ENCODE measurements at places on chromosomes 2 and 18.

DNA sequence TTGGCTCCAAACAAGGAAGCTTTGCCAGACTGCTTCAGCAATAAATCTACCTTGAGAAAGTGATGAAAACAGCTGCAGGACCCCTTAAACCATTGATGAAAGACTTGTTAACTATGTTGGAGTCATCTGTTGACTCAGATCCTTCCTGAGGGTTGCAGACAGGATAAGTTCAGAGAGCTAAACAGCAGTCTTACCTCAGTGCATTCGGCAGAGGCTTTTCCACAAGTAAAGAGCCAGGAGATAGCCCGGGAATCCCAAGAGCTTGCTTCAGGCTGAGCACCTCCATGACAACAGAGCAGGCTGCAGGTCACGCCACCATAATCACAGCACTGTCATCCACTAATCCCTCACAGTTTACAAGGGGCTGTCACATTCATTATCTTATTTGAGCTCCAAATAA, 23.7 kb downstream of the KIAA2012 start:
- DNase-seq = no peak

GRCh38 chr2:205936446-205936845, 149.5 kb downstream of the INO80D start:
- no peak for DNase-seq

- no peak for DNase-seq
Measured at GRCh38 chr2:65799141-65799854, 366.9 kb upstream of the SPRED2 start.

DNA sequence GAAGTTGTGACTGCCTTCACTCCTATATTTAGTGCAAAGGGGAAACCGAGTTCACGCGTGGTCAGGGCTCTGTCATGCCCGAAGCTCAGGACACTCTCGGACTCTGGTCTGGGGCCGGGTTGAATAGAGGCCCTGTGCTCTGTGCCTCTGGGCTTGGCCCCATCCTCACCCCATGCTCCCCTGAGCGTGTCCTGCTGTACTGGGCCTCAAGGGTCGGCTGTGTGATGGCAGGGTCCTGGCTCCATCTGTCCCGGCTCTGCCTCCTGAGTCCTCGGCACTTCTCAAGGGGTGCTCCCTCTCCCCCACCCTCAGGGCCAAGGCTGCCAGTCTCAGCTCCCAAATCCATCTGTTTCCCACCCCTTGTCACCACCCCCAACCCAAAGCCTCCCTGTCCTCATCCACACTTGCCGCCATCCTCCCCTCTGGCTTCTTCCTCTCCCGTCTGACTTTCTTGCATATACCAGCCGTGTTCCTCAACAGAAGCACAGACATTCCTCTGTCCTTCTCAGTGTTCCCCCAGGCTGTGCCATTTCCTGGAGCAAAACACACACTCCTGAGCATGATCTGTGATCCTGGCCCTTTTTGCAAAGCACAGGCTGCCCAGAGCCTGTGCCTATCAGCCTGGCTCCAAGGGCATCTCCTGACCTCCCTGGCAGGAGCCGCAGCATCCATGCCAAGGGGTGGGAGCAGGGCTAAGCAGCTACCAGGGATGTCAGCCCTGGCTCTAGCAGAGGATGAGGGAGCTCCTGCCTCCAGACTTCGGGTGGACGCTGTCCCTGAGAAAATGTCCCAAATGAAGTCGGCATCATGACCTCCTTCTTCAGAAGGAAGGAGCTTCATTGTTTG, 64.2 kb upstream of the OTOS start:
- no peak for DNase-seq

DNA sequence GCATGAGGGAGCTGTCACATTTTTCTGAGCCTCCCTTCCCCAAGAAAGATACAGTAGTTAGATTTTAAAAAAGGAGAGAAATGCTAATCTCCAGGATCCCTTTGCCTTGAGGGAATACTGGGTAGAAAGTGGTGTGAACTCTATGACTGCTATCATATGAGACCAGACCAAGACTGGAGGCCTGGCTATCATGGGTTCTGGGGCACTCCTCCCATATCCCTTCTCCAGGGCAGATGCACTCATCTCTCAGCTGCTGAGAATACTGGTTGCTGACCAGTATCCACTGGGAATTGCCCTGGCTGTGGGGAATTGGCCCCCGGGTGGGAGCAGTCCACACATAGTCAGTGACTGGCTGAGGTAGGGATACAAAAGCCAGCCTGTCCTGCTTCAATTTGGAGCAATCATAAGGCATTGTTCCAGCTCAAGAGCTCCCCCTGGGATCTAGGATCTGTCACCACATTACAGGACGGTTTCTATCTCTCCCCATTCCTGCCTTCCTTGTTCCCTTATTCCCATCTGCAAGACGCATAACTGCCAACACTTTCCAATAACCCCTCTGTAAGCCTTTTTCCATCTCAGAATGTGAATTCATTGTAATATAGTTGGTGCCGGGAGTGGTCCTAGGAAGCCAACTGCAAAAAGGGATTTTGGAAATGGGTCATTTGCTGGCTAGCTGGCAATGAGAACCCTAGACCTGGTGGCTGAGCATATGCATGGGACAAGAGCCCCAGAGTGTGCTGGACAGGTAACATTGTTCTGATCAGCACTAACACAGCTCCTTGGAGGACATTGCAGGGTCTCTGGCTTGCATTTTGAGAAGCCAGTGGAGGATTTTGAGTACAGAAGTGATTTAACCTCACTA, 35.4 kb upstream of the REEP1 start:
- no peak for DNase-seq

DNA sequence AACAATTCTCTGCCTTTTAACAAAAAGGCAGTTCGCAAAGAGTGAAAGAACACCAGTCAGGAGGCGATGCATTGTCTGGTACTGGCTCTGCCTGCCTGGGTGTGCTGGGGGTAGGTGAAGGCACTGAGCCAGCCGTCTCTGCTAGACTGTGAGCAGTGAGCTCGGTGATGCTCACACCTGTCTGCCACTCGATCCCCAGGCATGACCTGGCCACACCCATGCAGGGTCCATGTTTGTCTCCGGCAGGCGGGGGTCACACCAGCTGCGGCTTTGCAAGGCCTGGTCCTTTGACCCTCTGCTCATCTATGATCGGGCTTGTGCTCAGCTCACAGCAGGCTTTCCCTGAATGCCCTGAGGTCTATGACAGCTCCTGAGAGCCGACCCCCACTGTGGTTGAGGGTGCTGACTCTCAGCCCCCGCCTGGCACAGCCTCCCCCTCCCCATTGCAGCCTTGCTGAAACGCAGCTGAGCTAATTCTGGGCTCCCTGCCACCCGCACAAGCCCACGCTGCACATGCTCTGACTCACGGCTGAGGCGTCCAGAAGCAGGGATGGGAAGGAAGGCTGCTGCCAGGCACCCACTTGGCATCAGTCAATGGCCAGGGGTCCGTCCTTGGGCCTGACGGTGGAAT, 23.7 kb downstream of the CRACDL start:
- no peak for DNase-seq

GRCh38 chr18:24860978-24861680, 400.7 kb downstream of the HRH4 start:
- DNase-seq = no peak

GRCh38 chr18:36129300-36130038, at the start of the genes ELP2 and SLC39A6:
Gene ELP2 (plus strand): TSS chr18:36129899. CDS start chr18:36129934, 35 bp downstream.
Gene SLC39A6 (minus strand): TSS chr18:36129340. CDS start chr18:36127007, 2,333 bp downstream.
- peak; percentile 94 for DNase-seq

DNA sequence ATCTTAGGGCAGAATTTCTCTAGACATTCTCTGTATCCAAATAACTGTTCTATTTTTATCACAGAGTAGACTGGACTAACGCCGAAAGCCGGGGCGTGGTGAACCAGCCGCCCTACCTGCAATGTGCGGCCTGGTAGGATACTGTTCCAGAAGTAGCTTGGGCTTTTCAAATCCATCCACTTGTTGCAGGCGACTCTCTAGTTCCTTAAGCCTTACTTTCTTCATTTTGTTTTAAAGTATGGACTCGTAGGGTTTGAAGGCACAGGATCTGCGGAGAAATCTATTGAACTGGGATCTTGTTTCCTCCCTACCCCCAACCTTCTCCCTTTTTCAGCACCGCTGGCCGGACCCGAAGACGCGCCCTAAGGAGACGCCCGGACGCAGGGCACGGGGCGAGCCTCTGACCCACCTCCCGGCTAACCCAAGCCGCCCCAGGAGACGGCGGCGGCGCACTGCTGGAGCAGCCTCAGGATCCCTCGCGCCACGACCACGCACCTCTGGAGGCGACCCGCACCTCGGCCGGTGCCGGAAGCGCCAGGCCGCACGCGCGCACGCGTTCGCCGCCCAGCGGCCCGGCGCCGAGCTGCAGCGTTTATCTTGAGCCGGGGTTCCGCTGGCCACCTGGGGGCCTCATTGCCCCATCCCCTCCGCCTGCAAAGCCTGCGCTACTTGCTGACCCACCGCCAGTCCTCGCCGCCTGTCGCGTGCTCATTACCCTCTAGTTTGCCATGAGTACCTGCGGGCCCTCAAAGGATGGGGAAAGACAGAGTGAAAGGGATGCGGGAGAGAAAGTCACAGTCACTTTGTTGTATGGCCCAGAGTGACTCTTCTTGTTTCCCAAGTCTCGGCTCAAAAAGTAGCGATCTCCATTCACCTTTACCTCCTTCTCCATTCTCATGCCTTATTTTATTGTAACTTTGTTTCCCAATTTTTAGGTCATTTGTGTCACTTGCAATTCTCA, at the start of gene METTL5:
Gene METTL5, minus strand, starts transcription at position 533 of the 961 bp plus-strand sequence. Its CDS starts 308 bp downstream, at position 225.
- peak; percentile 73 for DNase-seq

DNA sequence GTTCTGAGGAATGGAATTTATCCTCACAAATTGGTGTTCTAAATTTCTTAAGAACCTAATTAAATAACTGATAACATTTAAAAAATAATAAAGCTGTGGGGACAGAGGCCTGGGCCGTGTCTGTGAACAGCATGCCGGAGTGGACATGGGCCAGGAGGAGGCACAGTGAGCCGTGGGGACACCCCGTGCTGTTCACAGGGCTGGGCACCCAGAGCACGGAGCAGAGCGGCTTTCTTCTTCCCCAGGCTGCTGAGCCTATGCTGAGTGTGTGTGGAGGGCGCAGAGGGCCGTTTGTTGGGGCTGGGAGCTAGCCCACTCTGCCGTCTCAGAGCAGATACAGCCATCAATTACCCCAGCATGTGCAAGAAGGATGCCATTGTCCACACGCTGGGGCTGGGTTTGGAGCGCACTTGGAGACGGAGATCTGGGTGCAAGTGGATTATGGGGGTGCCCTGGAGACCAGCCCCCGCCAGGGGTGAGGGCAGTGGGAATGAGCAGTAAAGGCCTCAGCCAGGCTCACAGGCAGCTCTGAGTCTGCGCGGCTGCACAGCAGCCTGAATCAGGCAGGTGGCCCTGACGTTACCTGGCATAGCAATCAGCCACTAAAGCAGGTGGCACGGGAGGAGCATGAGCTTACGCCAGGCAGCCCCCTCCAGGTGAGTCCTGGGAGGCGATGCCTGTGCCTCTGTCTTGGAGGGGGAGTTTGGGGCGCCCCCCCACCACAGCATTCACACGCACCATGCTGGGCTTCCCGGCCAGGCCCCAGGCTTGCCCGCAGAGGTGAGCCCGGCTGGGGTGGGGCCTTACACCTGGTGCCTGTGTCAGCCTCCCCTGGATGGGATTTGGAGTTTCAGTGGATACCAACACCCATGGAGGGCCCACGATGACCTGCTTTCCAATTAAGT, 52.1 kb upstream of the SLC66A3 start:
- no peak for DNase-seq

- DNase-seq = no peak
Measured at GRCh38 chr2:227881866-227882517, 10.6 kb downstream of the DAW1 start.

- no peak for DNase-seq
Measured at GRCh38 chr18:23738151-23738550, 48.9 kb downstream of the LAMA3 start.

DNA sequence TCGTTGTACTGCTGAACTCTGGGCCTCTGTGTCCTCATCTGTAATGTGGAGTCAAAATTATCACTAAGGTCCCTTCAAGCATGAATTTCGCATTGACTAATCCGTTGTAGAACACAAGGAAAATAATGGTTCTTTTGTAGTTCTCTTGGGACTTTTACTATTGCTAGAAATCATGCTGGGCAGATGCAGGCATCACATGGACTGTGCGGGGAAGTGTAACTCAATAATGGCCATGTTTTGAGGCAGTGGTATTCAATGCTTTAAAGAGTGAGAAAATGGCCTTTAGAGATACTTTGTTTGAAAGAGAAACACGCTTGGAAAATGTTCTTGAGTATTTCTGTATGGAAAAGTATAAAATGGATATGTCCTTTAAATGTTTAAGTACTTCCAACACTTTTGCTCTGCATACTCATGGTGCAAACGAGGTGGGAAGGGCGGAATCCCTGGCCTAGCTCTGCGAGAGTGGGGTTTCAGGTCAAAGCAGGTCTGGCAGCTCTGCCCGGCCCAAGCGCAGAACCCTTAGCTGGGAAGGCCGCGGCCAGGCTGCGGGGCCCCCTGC, 117.3 kb upstream of the MSTN start:
- no peak for DNase-seq

- no peak for DNase-seq
Measured at GRCh38 chr2:51120754-51121280, 88.9 kb upstream of the NRXN1 start.

DNA sequence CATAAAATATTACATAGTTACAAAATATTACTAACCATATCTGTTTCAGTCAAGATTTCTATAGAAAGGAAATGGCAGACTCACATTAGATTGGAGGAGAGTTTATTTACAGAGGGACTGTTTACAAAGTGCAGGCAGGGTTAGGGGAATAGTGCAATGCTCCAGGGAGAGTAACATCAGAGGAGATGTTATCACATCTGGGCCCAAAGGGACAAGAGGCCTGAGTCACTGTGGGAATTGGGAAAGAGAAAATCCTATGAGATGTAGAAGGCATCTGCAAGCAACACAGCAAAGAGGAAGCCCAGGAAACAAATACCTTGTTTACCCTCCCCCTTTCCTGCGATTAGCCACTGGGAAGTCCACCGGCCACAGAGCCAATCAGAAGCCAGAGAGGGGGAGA, 227.3 kb upstream of the TANK start:
- no peak for DNase-seq

- DNase-seq = peak; percentile 28
Measured at GRCh38 chr2:25312958-25313710, 28.6 kb downstream of the DNMT3A start.

DNA sequence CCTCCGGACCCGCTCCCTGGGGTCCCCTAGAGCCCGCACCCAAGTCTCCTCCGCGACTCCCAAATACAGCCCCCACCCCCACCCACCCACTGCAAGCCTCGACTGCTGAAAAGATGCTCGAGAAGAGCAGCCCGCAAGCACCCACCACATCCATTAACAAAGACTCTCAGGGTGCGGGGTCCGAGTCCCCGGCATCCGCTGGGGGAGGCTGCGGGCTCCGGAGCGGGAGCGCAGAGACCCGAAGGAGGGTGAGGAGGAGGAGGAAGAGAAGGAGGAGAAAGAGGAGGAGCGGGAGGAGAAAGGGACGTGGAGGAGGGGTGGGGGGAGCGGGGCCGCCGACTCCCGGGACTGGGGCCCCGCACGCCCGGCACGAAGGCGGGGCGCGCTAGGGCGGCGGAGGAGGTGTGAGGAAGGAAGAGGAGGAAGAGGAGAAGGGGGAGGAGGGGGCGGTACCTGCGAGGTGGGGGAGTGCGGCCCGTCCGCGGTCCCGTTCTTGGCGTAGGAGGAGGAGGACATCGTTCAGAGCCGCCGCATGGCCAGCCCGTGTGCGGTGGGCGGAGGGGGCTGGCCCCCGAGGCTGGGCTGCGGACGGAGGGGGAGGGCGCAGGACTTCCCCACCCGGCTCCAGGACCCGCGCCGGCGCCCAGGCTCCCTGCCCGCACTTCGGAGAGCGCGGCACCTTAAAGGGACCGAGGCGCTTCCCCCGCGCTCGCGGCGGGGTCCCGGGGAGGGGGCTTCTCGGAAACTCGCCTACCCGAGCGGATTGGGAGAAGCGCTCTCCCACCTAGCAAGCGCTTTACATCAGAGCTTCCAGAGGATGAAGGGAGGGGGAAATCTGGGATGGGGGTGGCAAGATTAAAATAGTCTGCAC, at the start of gene CACNB4:
Gene CACNB4, minus strand, starts transcription at position 549 of the 871 bp plus-strand sequence.
- no peak for DNase-seq

GRCh38 chr18:34083910-34084535, 140.7 kb downstream of the NOL4 start:
- DNase-seq = no peak
